ENCODE measurements at places on chromosomes 3 and 15. TPM values are rescaled to one million over a fixed set of nuclear protein-coding genes. Genes with fewer than 3 reads are reported as not detected.

DNA sequence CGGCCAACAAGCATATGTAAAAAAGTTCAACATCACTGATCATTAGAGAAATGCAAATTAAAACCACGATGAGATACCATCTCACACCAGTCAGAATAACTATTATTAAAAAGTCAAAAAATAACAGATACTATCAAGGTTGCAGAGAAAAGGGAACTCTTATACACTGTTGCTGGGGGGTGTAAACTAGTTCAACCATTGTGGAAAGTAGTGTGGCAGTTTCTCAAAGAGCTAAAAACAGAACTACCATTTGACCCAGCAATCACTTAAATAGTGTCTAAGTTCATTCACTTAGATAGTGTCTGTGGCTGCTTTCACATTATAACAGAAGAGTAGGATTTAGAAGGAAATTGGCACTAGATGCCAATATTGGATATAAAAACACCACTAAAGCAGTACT, 49.7 kb downstream of the CGGBP1 start:
- DNase-seq, result no peak

DNA sequence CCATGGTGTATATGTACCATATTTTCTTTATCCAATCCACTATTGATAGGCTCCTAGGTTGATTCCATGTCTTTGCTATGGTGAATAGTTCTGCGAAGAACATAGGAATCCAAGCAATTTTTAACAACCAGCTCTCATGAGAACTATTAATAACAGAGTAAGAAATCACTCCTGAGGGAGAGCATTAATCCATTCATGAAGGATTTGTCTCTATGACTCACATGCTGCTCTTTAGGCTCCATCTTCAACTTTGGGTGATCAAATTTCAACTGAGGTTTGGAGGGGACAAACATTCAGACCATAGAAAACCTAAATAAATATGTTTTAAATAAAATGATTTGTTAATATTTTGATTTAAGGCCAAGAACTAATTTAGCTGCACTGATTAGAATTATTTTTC, 147.4 kb downstream of the NSUN3 start:
- peak; percentile 53 for DNase-seq

Gene OR5K2
- total RNA-seq, result not detected

- no peak for DNase-seq
Measured at GRCh38 chr3:124903896-124904834, 17.0 kb upstream of the ITGB5 start.
